Ascending aorta (tissue), 2 donors: ENCODE measurements at places on chromosomes 5 and 9. TPM values are rescaled to one million over a fixed set of nuclear protein-coding genes. Genes with fewer than 3 reads are reported as not detected.

Gene F12
- not detected for total RNA-seq

Gene ENHO
- not detected for total RNA-seq

Gene ZDHHC11
- total RNA-seq: not detected

Gene TXN
- 28.9 TPM for total RNA-seq

Gene AK8
- total RNA-seq: not detected

Gene PAEP
- not detected for total RNA-seq

Gene FOXD4
- not detected for total RNA-seq

Gene UNC5A
- total RNA-seq: not detected

Gene KIF12
- total RNA-seq: not detected

GRCh38 chr5:90554358-90555006 lies 4.1 kb upstream of the ADGRV1 start:
- DNase-seq: no peak

DNA sequence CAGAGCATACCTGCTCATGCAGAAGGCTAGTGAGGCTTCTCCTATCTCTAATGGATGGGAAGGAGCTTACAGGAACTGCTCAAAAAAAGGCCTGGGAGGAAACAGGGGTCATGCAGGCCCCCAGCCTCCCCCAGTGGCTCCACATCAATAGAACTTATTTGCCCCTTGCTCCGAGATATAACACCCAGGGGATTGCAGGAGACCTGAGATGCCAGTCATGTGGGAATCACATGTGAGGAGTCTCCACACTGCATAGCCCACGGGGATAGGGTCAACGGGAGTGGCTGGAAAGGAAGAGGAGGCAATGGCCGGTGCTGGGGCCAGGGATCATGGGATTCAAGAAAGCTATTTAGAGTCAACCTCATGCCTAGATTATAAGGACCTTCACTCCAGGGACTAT lies 76.2 kb downstream of the NRG2 start:
- DNase-seq: no peak

DNA sequence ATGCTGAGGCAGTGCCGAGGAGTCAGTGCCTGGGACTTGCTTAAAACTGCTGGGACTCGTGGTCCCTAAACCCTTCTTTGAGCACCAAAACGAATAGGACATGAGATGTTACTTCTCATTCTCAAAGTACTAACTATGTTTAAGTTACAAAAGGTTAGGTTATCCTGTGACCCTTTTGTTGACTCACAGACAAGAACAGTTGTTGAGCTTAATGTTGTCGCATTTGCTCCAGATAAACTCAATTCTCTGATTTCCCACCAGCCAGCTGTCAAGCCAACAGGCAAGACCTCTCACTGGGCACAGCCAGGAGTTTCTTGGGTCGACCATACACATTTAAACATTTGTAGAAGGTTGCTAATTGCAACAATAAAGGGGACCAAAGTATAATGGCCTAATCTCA lies 249.4 kb downstream of the ADAMTSL1 start:
- DNase-seq: no peak

DNA sequence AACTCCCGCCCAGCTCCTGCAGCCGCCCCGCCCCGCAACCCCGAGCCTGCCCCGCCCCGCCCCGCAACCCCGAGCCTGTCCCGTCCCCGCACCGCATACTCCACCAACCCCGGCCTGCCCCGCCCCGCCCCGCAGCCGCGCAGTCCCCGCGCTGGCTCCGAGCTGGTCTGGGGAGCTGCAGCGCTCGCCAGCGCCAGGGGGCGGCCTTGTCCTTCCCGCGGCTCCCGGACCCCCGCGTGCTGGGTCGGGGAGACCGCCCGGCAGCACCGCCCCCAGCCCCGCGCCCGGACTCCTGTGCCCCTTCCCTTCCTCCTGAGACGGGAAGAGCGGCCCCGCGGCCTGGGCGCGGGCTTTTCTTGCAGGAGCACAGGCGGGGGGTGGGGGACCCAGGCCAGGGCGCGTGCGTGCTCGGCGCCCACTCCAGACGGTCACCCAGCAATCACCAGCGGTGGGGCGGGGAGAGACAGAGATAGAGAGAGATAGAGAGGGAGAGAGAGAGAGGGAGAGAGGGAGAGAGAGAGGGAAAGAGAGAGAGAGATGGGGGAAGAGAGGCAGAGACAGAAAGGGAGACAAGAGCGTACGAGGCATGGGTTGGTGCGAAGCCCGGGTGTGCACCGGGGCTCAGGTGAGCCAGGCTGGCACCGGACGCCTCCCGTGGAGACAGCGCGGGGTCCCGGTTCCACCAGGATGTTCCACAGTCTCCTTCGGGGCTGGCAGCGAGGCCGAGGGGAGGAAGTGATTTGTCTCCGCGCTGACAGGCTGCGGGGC lies 14.7 kb upstream of the TMEM250 start:
- no peak for DNase-seq

- DNase-seq: no peak
Observed at GRCh38 chr9:129185991-129186390, 7.9 kb upstream of the IER5L start.

DNA sequence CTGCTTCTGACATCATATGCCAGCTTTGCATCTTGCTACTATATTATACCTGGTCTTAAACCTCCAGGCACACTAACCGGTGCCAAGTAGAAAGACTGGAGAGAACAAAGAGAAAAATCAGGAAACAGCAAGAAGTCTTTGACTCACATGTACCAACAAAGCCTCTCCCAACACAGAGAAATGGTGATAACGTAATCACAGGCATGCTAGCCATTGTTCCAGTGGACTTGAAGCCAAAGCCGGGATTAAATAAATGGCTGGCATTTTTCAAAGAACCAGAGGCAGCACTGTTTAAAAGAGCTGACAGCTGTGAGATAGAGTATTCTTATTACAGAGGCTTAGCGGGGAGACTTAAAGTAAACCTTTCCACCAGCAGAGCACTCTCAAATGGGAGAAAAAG lies 148.4 kb upstream of the NFIL3 start:
- no peak for DNase-seq

- no peak for DNase-seq
Observed at GRCh38 chr5:181042722-181043121, 2.7 kb downstream of the BTNL9 start.

DNA sequence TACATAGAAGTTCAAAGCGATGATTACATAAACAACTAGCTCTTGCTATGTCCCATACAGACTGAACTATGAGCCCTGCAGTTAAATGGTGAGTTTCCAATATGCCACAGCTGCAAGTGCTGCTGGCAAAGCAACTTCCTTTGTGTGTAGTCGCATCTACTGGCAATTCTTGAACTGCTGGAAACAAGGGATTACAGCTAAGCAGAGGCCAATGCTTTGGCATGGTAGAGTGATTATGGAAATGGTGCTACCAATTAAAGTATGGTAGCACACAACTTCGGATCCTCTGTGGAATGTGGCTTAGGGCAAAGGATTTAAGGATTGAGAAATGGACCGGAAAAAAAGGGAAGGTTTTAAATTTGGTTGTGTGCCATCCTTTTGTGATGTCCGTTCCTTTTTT lies 856.6 kb downstream of the MAT2B start:
- DNase-seq: no peak

DNA sequence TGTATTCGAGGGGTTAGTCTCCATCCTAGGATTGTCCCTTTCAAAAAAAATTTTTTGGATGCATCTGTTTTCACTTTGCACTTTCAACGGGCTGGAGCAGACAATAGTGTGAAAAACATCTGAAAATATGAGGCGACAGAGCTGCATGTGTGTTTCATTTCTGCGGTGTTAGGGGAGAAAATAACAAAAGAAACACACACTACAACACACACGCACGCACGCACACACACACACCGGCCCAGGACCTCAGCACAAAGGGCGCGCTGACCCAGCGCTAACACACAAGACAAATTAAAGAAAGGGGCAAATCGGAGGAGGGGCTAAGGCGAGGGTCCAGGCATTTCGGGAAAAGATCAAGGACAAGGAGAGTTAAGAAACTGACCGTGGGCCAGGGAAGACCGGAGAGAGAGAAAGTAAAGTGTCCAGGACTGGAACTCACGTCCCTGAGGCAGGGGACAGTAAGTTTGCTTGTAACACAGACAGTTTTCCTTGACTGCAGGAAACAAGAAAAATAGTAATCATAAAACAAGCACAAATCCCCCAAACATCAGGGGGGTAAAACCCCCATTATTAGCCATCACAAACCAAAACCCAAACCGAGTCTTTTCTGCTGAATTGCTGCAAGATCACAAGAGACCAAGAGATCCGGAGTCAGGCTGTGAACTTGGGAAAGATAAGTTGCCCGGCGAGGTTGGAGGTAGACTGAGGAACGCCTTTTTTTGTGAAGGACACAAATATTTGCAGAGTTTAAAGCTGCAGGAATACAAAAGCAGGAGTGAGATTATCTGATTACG lies 302.1 kb downstream of the PARP8 start:
- DNase-seq: no peak

GRCh38 chr5:104266161-104266560 lies 703.6 kb upstream of the NUDT12 start:
- no peak for DNase-seq

DNA sequence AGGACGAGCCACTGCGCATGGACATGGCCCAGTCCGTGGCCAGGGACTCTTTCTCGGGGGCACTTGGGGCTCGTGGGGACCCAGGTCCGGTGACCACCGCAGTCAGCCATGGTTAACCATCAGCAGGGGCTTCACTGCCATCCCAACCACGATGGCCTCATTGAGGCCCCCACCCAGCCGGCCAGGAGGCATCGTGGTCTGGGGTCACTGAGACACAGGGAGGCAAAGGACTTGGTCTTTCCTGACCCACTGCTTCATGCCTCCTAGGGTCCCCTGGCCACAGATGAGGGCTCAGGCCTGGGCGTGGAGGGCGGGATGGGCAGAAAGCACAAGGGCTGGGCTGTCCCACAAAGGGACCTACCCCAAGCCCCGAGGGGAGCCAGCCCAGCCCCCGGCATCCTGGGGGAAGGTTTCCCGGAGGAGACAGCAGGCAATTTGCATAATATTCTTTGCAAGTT lies 6.6 kb downstream of the NACC2 start:
- no peak for DNase-seq

DNA sequence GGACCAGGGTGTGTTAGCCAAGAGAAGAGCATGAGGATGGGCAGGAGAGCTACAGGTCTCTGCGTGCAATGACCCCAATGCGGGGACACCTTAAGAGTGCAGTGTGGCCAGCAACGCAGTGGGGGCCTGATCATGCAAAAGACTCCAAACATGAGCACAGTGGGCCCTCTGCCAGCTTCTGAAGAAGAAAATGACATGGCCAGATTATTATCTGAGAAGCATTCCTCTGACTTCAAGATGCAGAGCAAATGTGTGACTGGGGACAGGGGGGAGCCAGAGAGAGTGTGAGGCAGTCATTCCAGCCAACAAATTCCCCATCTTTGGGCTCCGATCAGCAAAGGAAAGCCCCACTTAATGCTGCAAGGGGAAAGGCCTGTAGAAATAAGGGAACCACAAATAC lies 229.4 kb downstream of the CDK5RAP2 start:
- no peak for DNase-seq

- no peak for DNase-seq
Observed at GRCh38 chr9:72356041-72356582, 8.9 kb downstream of the ZFAND5 start.

- no peak for DNase-seq
Observed at GRCh38 chr5:142315096-142315900, 9.5 kb downstream of the SPRY4 start.

DNA sequence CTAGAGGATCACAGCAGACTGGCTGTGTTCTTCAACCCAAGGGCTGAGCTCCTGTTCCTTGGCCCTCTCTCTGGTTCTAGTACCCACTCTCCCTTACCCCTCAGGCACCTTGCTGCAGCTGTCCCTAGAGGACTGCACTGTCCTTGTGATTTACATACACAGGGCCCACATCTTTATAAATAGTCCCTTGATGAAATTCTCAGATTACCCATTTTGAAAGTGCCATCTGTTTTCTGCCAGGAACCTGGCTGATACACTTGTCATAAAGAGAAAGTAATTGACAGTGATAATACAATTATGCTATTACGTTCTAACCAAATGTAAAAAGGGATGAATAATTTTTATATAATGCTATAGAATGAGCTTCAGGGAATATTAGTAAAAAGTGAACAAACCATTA lies 16.5 kb upstream of the SPARC start:
- DNase-seq: no peak

GRCh38 chr9:135939351-135940265 lies 21.6 kb downstream of the UBAC1 start:
- DNase-seq: no peak

- no peak for DNase-seq
Observed at GRCh38 chr5:171703146-171703545, 82.5 kb upstream of the SMIM23 start.

GRCh38 chr5:89673019-89673418 lies 736.5 kb downstream of the CETN3 start:
- no peak for DNase-seq

GRCh38 chr5:932628-933250 lies 40.1 kb downstream of the TRIP13 start:
- DNase-seq: no peak

- no peak for DNase-seq
Observed at GRCh38 chr5:69335341-69335935, 2.8 kb upstream of the CCDC125 start.
